Activated CD4-positive, alpha-beta memory T cell treated with anti-CD3 and anti-CD28 coated beads for 36 hours (primary cell): ENCODE measurements at places on chromosomes 4 and X. TPM values are rescaled to one million over a fixed set of nuclear protein-coding genes. Genes with fewer than 3 reads are reported as not detected.

Gene MAGED4
- 1.2 TPM for total RNA-seq

GRCh38 chr4:1907848-1908525 is 36.8 kb downstream of the NSD2 start:
- no peaks in the 10 kb centered on the region for H3K27me3 ChIP-seq
- no peak overlapping the region for H3K27ac ChIP-seq
- peaks cover 49% of the 10 kb centered on the region for H3K36me3 ChIP-seq
- H3K4me3 ChIP-seq = no peak overlapping the region
- peaks cover 30% of the 10 kb centered on the region for H3K4me1 ChIP-seq

DNA sequence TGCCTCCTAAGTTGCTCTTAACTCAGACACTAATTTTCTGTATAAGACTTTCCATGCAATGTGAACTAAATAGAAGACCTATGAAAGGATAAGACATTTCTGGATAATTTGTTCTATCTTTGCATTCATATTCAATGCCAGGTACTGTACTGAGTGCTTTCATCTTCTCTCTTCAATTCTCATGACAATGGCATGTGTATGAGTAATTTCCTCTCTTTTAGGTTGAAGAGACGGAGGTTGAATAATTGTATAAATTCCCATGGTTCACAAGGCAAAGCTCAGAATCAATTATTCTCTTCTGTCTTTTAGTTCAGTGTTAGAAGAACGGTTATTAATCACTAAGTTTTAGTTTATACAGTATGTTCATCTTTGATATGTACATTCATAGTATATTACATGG is 29.3 kb upstream of the CFAP299 start:
- H3K4me1 ChIP-seq = no peaks in the 10 kb centered on the region
- no peaks in the 10 kb centered on the region for H3K36me3 ChIP-seq
- H3K27me3 ChIP-seq = peaks cover 14% of the 10 kb centered on the region
- DNase-seq = no peak
- H3K4me3 ChIP-seq = no peak overlapping the region

- H3K4me1 ChIP-seq = peaks cover under 1% of the 10 kb centered on the region
- no peak overlapping the region for H3K27ac ChIP-seq
- H3K27me3 ChIP-seq = no peaks in the 10 kb centered on the region
- no peak overlapping the region for H3K4me3 ChIP-seq
- peaks cover 42% of the 10 kb centered on the region for H3K36me3 ChIP-seq
- DNase-seq = no peak
These were observed 49.2 kb downstream of the SEL1L3 start for GRCh38 chr4:25813448-25814106.

Gene GLOD5
- not detected for total RNA-seq

Gene PRRG1
- total RNA-seq = not detected

- H3K4me3 ChIP-seq = no peak overlapping the region
- H3K27me3 ChIP-seq = peaks cover 14% of the 10 kb centered on the region
- no peak overlapping the region for H3K27ac ChIP-seq
- H3K4me1 ChIP-seq = no peaks in the 10 kb centered on the region
- DNase-seq = no peak
- H3K36me3 ChIP-seq = no peaks in the 10 kb centered on the region
These were observed 101.4 kb downstream of the FIP1L1 start for GRCh38 chr4:53478671-53479456.

Gene PHKA2
- 23.6 TPM for total RNA-seq

GRCh38 chr4:28973587-28974350 is 1746.4 kb upstream of the PCDH7 start:
- no peak for DNase-seq
- H3K36me3 ChIP-seq = no peaks in the 10 kb centered on the region
- H3K27ac ChIP-seq = no peak overlapping the region
- H3K4me1 ChIP-seq = no peaks in the 10 kb centered on the region

DNA sequence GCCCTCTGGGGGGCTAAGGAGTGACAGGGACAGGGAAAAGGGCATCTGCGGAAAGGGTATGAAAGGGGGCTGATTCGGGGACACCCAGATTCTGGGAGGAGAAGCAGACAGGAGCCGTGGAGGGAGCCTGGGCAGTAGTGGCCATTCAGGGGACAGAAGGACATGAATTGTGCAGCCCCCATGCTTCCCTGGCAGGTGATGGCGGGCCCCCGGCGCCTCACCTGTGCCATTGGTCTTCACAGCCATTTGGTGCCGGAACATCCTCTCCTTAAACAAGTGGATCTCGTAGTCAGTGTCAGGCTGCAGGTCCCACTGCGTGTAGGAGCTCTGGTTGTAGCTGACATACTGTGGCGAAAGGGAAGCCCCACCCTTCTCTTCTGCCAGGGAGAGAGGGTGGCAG is 21.9 kb downstream of the L1CAM start:
- H3K4me3 ChIP-seq = no peak overlapping the region
- no peaks in the 10 kb centered on the region for H3K4me1 ChIP-seq
- H3K27me3 ChIP-seq = no peaks in the 10 kb centered on the region
- no peak overlapping the region for H3K27ac ChIP-seq

Gene LRIT3
- 0.14 TPM for total RNA-seq

DNA sequence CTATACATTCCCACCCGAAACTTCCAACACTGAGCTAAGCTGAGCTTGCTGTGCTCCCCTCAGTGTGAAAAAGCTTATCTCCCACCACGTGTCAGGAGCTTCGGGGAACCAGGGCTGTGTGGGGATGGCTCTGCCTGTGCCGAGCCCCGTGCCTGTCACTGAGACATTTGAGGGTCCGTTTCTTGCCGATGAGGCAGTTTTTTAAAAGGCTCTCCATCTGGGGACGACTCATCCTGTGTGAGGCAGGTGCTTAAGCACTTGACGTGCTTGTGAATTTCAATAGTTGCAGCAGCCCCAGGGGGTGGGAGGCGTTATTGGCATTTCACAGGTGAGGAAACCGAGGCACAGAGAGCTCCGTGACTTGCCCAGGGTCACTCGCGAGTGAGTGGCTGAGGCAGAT is 151.8 kb downstream of the STOX2 start:
- H3K4me1 ChIP-seq = no peaks in the 10 kb centered on the region
- H3K36me3 ChIP-seq = no peaks in the 10 kb centered on the region
- no peak overlapping the region for H3K27ac ChIP-seq
- DNase-seq = no peak
- no peak overlapping the region for H3K4me3 ChIP-seq
- peaks cover 4% of the 10 kb centered on the region for H3K27me3 ChIP-seq

DNA sequence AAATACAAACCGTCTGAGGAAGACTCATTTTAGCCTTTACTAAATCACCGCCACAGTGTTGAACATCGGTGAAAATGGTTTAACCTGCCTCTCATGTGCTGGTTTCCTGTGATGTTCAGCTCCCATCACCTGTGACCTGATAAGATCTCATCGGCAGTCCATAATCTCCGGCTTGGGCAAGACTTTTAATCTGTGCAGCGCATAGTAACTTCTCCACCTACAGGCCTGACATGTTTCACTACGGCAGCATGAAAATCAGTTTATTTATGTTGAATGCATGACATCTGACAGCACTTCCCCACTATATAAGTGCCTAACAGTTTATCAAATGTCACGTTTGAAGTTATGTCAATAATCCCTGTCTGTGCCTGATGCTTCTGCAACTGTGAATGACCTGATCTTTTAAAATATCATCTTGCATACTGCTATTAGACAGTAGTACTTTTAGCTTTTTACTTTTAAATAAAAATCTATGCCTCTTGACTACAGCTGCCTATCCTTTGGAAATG is 1919.8 kb upstream of the AGA start:
- H3K27ac ChIP-seq = no peak overlapping the region
- DNase-seq = no peak
- no peaks in the 10 kb centered on the region for H3K27me3 ChIP-seq
- no peaks in the 10 kb centered on the region for H3K36me3 ChIP-seq
- H3K4me3 ChIP-seq = no peak overlapping the region

- peaks cover 31% of the 10 kb centered on the region for H3K27me3 ChIP-seq
- H3K4me1 ChIP-seq = peaks cover 10% of the 10 kb centered on the region
- H3K4me3 ChIP-seq = peak overlapping the region; percentile 70
These were observed 1.7 kb upstream of the FGFRL1 start for GRCh38 chr4:1009542-1010394.

Gene TRO
- total RNA-seq = 3.9 TPM

GRCh38 chr4:176274441-176274840 is 5.4 kb upstream of the ASB5 start:
- H3K4me3 ChIP-seq = no peak overlapping the region
- no peaks in the 10 kb centered on the region for H3K4me1 ChIP-seq
- no peaks in the 10 kb centered on the region for H3K36me3 ChIP-seq
- peaks cover 16% of the 10 kb centered on the region for H3K27me3 ChIP-seq
- H3K27ac ChIP-seq = no peak overlapping the region

DNA sequence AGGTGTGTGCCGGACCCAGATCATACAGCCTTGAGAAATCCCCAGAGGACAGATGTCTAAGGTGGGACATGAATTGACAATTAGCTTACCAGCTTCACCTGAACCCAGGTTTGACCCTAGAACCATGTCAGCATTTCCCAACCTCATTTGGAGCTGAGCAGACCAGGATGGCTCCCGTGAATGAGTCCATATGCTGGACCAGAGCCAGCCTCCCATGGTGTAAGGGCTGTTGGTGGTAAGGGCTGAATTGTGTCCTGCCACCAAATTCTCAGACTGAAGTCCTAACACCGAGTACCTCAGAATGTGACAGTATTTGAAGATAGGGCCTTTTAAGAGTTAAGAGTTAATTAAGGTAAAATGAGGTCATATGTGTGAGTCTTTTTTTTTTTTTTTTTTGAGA is 88.3 kb downstream of the SLC34A2 start:
- H3K27me3 ChIP-seq = no peaks in the 10 kb centered on the region
- no peak overlapping the region for H3K27ac ChIP-seq
- H3K4me3 ChIP-seq = no peak overlapping the region
- no peaks in the 10 kb centered on the region for H3K4me1 ChIP-seq
- DNase-seq = no peak
- H3K36me3 ChIP-seq = peaks cover 19% of the 10 kb centered on the region

GRCh38 chr4:168831919-168832762 is 177.9 kb downstream of the CBR4 start:
- H3K36me3 ChIP-seq = no peaks in the 10 kb centered on the region
- H3K4me1 ChIP-seq = peaks cover 19% of the 10 kb centered on the region
- peak; percentile 75 for DNase-seq
- peak overlapping the region; percentile 74 for H3K4me3 ChIP-seq

Gene MAGEA2B
- not detected for total RNA-seq

- no peaks in the 10 kb centered on the region for H3K27me3 ChIP-seq
- no peaks in the 10 kb centered on the region for H3K36me3 ChIP-seq
- H3K27ac ChIP-seq = no peak overlapping the region
- no peak overlapping the region for H3K4me3 ChIP-seq
- H3K4me1 ChIP-seq = peaks cover 9% of the 10 kb centered on the region
- DNase-seq = no peak
These were observed 12.4 kb downstream of the SMIM14 start for GRCh38 chr4:39626261-39626660.

DNA sequence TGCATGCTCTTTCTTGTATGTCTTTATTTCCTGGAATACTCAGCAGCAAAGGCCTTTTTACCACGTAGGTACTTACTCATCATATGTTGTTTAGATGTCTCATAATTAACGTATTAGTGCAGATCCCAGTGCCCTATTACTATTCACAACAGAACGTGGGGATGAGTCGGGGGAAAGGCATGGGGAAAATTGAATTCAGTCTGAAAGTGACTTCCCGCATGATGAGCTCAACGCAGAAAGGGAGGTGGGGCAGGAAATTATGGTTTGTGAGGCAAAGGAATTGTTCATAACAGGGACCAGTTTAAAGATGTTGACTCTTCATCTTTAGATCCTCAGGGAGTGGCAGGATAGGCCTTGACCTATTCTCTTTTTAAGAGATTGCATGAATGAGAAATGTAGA is 2.0 kb upstream of the TMPRSS11D start:
- H3K27me3 ChIP-seq = peaks cover 10% of the 10 kb centered on the region
- H3K27ac ChIP-seq = no peak overlapping the region
- H3K4me1 ChIP-seq = no peaks in the 10 kb centered on the region
- DNase-seq = no peak
- H3K4me3 ChIP-seq = no peak overlapping the region

- no peaks in the 10 kb centered on the region for H3K36me3 ChIP-seq
- no peak overlapping the region for H3K4me3 ChIP-seq
- H3K27ac ChIP-seq = no peak overlapping the region
- H3K27me3 ChIP-seq = peaks cover 7% of the 10 kb centered on the region
- no peaks in the 10 kb centered on the region for H3K4me1 ChIP-seq
These were observed 37.8 kb downstream of the ADRA2C start for GRCh38 chr4:3803946-3804345.

GRCh38 chrX:106208154-106208553 is 40.0 kb downstream of the PWWP3B start:
- H3K4me1 ChIP-seq = no peaks in the 10 kb centered on the region
- H3K27me3 ChIP-seq = no peaks in the 10 kb centered on the region
- no peak overlapping the region for H3K4me3 ChIP-seq
- H3K36me3 ChIP-seq = no peaks in the 10 kb centered on the region
- H3K27ac ChIP-seq = no peak overlapping the region
- DNase-seq = no peak

GRCh38 chrX:24149351-24150050 is at the start of gene ZFX:
Gene ZFX, plus strand, starts transcription at chrX:24149729. Its CDS starts 23,014 bp downstream, at chrX:24172743.
- H3K27ac ChIP-seq = peak within 1 kb of the TSS; percentile 92
- DNase-seq = peak; percentile 65
- peak within 1 kb of the TSS; percentile 79 for H3K4me3 ChIP-seq
- peaks cover 56% of the 10 kb centered on the region for H3K4me1 ChIP-seq

Gene MAGEB10
- not detected for total RNA-seq

DNA sequence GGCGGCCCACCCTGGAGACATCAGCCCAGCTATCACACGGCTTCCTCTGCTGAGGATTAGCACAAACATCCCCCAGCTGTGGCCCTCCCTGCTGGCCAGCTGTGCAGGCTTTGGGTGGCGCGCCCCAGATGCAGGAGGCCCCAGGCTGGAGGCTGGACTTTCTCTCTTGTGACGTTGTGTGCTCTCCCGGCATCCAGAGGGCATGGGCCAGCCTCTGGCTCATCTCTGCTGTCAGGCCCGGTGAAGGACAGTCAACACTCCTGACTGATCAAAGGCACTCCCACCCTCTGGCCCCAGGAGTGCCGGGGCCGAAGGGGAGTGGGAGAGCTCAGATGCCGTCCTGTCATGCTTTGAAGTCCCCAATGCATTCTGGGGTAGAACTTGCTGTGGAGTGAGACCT is 29.9 kb upstream of the PJA1 start:
- H3K4me1 ChIP-seq = no peaks in the 10 kb centered on the region
- no peak for DNase-seq
- H3K27me3 ChIP-seq = no peaks in the 10 kb centered on the region
- H3K27ac ChIP-seq = no peak overlapping the region
- H3K36me3 ChIP-seq = no peaks in the 10 kb centered on the region

GRCh38 chr4:10831727-10832408 is 147.3 kb upstream of the CLNK start:
- H3K4me3 ChIP-seq = no peak overlapping the region
- no peak for DNase-seq
- no peaks in the 10 kb centered on the region for H3K27me3 ChIP-seq
- no peaks in the 10 kb centered on the region for H3K4me1 ChIP-seq

Gene SPANXN3
- not detected for total RNA-seq

Gene GPR143
- not detected for total RNA-seq
